ENCODE measurements at places on chromosomes 1 and 21.

DNA sequence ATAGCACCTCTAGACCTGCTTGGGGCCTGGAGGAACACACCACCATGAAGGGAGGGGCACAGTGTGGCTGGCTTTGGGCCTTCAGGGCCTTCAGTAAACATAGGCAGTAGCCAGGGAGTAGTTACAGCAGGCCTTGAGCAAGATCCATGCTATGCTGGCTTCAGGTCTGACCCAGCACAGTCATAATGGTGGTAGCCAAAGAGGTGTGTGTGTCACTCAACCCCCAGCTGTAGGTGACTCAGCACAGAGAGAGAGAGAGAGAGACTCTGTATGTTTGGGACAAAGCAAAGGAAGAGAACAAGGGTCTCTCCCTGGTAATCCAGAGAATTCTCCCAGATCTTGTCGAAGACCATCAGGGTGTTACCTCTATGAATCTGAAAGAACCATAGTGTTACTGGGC is 250.5 kb upstream of the PKN2 start:
- DNase-seq: no peak

GRCh38 chr1:95095833-95096217 is 21.3 kb upstream of the TLCD4 start:
- DNase-seq: no peak

- DNase-seq: no peak
Observed at GRCh38 chr1:184417916-184418315, 31.1 kb downstream of the C1orf21 start.

GRCh38 chr1:30986755-30987154 is 78.2 kb upstream of the SDC3 start:
- DNase-seq: no peak

DNA sequence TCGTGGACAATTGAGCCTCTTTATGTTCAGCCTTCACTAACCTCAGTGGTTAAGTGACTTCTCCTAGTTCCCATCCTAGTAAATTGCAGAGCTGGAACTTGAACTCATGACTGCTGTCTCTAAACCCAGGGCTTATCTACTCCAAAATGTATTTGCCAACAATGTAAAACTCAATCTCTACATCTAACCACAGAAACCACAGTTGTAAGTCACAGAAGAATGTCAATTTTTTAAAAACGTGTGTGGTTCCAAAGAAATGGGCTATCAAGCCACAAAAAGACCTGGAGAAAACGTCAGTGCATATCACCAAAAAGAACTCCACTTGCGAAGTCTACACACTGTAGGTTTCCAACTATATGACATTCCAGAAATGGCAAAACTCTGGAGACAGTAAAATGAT is 172.6 kb upstream of the HMCN1 start:
- DNase-seq: no peak

GRCh38 chr1:226529891-226530290 is 18.7 kb upstream of the STUM start:
- DNase-seq: no peak

DNA sequence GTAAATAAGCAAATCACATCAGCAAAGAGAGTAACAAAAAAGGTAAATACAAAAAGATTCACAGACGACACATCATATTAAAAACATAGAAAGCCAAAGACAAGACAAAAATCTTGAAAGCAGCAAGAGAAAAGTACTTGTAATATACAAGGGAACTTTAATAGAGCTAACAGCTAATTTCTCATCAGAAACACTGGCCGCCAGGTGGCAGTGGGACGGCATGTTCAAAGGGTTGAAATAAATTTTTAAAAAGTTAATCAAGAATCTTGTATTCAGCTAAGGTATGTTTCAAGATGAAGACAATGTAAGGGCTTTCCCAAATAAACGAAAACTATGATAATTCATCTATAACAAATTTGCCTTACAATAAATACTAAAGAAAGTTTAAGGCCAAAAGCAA is 358.1 kb downstream of the LRRIQ3 start:
- DNase-seq: peak; percentile 4

DNA sequence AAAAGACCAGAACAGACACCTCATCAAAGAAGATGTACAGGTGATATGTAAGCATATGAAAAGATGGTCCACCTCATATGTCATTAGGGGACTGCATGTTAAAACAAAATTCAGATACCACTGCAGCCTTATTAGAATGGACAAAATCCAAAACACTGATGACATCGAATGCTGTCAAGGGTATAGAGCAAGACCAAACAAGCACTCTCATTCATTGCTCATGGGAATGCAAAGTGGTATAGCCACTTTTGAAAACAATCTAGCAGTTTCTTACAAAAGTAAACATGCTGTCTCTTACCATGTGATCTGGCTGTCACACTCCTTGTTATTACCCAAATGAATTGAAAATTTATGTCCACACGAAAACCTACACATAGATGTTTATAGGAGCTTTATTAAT is 426.6 kb upstream of the ESRRG start:
- DNase-seq: no peak

GRCh38 chr1:209397910-209398309 is 185.6 kb upstream of the CAMK1G start:
- DNase-seq: no peak

GRCh38 chr1:85137660-85138059 is 63.2 kb downstream of the SYDE2 start:
- DNase-seq: peak; percentile 76

DNA sequence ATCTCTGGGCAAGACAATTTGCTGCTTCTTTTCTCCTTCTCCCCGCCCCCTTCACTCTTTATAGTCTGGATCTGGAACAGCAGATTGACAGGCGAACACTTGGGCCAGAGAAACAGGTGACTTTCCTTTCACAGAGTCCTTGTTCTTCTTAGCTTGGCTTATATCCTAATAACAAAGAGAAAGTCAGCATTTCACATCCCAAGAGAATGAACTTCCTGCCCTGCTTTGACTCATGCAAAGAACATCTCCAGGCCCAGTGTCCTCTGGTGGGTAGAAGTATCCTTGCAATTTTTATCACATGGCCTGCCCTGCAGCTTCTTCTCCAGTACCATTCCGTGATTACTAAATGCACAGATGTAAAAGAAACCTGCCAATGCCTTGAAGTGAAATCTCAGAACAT is 764.4 kb downstream of the ADGRL2 start:
- no peak for DNase-seq

All from NCI-H2171 treated with DMSO at 0.1 percent for 48 hours (cell line).